ENCODE measurements at places on chromosomes 11 and 22.

DNA sequence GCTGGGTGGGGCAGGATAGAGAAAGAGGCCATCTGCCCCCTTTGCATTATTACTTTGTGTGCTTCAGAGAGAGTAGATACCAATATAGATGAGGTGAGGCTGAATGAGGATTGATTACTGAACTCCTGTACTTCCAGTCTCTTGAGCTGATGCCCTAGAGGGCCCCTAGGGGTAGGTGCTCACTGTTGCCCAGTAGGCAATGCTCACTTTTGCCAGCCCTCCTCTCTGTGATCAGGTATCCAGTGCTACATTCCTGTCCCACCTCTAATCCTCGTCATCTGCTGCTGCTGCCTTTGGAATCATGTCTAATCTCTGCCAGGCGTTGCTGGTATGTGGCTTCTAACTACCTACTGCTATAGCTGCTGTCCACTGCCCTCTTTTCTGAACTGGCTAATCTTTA, 57.2 kb downstream of the CCDC83 start:
- no peak for DNase-seq

GRCh38 chr11:111982019-111982464, 43.2 kb upstream of the DLAT start:
- DNase-seq: peak; percentile 45

DNA sequence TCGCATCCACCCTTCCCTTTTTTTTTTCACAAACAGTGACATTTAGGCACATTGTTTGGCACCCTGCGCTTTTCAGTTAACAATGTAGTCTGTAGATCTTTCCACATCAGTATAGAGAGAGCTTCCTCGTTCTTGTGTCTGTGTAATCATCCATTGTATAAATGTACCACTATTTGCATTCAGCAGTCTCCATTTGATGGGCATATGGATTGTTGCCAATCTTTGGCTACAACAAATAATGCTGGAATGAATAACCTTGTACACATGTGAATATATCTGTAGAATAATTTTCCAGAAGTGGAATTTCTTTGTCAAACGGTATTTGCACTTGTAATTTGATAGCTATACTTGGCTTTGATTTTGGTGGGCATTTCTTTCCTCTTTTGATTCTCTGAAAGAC, 17.1 kb downstream of the MPEG1 start:
- DNase-seq: no peak

GRCh38 chr22:40056559-40056958, 61.8 kb downstream of the FAM83F start:
- DNase-seq: no peak

GRCh38 chr11:42576318-42576717, 735.5 kb upstream of the API5 start:
- no peak for DNase-seq

DNA sequence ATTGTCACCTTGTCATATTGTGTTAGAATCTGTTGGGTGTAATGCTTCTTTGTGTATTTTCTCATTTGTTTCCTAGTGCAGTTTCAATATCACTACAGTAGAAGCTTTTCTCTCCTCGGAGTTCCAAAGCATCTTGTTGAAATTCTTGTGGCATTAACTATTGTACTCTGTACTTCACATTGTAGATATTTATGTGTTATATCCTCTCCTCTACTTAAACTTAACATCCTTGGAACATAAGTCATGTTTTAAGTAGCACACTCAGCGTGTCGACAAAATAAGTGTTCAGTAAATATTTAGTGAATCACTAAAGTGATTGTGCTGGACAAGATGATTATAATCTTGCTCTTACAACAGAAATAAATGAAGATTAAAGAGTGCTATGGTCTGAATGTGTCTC, 201.7 kb downstream of the ARHGAP42 start:
- no peak for DNase-seq

DNA sequence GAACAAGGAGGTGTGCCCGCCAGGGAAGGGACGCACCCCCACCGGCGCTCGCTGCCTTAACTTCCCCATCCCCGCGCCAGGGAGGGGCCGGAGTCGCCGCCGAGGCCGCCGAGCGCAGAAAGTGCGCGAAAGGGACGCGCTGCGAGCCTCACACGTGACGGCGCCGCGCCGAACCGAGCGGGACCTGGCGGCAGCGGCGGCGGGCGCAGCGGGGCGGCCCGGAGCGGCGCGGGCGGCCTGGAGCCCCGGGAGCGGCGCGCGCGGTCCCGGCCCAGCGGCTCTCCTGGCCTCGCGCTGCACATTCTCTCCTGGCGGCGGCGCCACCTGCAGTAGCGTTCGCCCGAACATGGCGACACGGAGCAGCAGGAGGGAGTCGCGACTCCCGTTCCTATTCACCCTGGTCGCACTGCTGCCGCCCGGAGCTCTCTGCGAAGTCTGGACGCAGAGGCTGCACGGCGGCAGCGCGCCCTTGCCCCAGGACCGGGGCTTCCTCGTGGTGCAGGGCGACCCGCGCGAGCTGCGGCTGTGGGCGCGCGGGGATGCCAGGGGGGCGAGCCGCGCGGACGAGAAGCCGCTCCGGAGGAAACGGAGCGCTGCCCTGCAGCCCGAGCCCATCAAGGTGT, at the start of gene SORL1:
Gene SORL1 (plus strand): TSS at position 329 of the 623 bp plus-strand sequence. CDS start 18 bp downstream, at position 347.
- DNase-seq: peak; percentile 83

DNA sequence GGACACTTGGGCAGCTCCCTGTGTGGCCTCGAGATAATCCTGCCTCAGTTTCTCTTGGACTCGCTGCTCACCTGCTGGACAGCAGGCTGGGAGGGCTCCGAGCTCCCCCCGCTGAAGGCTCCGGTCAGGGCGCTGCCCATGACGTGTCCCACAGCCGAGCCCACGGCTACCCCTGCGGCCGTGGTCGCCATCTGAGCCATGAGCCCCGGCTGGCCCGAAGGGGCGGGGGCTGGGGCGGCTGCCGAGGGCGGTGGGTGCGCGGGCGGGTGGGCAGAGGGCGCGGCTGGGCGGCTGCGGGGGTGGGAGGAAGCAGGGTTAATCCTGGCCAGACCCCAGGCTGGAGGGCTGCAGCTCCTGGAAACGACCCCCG, 484 bp downstream of the CHCHD10 start:
- DNase-seq: no peak

- peak; percentile 66 for DNase-seq
Observed at GRCh38 chr11:13668957-13669521, 571 bp downstream of the FAR1 start.

DNA sequence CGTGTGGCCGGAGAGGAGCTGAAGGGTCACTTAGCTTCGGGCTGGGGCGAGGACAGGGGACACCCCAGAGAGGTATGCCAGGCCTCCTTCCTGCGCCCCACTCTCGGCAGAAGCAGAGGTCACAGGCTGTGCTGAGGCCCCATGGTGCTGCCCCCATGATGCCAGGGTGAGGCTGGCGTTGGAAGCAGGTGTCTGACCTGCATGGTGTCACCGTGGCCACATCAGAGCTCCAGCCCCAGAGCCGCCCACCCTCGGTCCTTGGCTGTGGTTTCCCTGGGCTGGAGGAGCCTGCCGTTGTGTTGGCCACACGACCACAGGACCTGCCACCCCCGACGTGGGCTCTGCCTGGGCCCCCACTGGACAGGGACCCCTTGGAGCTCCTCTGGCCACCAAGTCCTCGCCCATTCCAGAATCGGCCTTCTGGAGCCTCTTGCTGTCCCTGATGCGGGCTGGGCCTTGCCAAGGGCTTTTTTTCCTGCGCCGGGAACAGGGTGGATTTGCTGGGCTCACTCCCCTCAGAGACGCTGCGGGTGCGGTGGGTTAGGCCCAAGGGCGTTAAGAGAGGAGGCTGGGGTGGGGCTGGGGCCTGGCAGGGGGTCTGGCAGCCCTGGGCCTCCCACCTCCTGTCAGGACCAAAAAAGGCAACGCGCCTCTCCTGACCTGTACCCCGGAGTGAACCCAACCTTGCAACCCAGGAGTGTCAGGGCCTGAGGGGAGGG, 8.2 kb upstream of the TSSC4 start:
- no peak for DNase-seq

GRCh38 chr11:133107136-133107535, 425.2 kb downstream of the OPCML start:
- no peak for DNase-seq

DNA sequence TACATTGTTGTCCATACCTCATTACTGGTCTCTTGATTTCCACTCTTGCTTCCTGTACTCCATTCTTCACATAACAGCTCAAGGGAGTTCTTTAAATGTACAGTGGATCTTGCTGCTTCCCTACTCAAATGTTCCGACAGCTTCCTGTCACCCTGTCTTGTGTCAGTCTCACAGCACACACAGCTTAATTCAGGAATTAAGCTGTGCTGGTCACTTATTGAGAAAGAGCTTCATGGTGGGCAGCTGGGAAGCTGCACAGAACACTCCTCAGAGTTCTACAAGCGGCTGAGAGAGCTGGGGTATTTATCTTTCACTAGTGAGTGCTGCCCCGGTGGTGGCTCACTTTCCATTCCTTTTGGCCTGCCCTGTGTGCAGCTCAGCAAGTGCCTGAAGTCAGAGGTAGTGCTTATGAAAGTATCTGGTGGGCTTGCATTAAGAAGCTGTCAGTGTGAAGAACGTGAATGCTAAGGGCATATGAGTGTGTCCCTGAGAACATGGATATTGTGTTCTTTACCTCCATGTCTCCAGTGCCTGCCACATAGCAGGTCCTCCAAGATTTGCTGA, 48.7 kb downstream of the KCNQ1OT1 start:
- DNase-seq: no peak

GRCh38 chr11:95650276-95650675, 139.3 kb downstream of the FAM76B start:
- no peak for DNase-seq

- DNase-seq: no peak
Observed at GRCh38 chr22:42863349-42863961, 6.4 kb upstream of the ARFGAP3 start.

DNA sequence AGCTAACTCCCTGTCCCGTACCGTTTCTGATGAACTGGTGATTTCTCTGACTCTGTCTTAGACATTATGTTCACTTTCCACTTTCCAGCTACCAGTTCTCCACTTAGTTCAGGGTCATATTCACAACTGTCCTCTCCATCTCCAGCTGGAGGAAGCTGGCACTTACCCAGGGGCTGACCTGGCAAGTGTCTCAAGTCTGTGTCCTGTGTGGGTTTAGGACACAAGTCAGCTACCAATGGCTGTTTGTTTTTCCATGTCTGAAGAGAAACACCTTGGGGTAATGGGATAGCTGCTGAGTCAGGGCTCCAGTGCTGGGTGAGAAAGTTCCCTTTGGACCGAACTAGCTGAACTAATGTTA, 134.4 kb downstream of the CSNK2A3 start:
- no peak for DNase-seq

DNA sequence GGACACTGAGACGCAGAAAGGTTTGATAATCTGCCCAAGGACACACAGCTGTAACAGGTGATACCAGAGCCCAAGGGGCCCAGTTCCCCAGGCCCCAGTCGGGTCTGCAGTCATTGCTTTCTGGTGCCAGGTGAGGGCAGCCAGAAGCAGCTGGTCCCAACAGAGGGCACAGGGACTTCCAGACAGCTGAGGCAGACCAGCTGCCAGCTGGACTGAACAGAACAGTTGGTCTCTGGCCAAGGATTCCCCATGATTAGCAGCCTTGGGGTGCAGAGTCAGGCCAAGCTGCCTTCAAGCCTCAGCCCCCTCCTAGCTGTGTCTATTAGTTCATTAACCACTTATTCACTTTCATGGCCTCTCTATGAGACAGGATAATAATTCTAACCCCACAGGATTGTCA, 105.6 kb downstream of the RRAS2 start:
- no peak for DNase-seq

DNA sequence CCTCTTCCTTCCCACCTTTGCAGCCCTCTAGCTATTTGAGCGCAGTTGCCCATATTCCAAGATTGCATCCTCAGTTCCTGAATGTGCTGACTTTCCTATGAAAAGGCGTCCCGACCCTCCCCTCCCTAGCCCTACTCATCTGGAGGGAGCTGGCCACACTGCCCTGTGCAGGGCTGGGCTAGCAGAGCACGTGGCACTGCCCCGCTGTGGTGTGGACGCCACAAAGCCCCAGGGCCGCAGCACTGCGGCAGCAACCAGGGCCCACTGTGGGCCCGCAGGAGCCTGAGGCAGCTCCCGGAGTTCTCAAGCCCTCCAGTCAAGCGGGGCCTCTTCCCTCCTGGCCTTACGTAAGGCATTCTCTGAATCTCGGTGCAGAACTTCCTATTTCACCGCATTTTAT, 27.6 kb downstream of the B3GAT1 start:
- DNase-seq: no peak

GRCh38 chr22:44261164-44261860, 51.4 kb downstream of the SHISAL1 start:
- peak; percentile 13 for DNase-seq

GRCh38 chr11:77806993-77807392, 13.5 kb downstream of the RSF1 start:
- no peak for DNase-seq

DNA sequence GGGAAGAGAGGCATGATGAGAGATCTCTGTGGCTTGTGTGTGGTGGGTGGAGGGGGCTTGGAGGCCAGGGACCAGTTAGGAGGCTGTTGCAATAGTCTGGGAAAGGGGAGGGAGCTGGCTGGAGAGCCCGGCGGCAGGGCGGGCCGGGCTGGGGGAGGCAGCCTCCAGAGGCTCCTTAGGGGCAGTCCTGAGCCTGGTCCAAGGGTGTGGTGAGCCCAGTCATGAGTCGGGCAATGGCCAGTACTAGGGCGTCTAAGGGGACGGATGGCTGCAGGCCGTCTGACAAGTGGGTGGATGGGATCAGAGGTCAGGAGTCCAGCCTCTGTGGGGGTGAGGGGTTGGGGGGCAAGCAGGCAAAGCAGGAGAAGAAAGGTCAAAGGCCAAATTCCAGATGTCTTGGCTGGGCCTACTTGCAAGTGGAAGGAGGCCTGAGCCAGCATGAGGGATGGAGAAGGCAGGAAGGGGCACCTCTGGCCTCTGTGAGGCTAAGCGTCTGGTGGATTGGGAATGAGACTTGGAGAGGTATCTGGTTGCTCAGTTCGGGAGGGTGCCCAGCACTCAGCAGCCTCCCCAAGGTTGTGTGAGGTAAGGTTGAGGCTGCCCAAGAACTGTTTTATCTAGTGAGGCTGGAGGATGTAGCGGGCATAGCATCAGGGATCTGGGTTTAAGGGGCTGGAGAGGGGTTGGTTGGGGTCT, 6.0 kb upstream of the CD248 start:
- no peak for DNase-seq

GRCh38 chr11:33842236-33842915, 49.5 kb downstream of the LMO2 start:
- no peak for DNase-seq

DNA sequence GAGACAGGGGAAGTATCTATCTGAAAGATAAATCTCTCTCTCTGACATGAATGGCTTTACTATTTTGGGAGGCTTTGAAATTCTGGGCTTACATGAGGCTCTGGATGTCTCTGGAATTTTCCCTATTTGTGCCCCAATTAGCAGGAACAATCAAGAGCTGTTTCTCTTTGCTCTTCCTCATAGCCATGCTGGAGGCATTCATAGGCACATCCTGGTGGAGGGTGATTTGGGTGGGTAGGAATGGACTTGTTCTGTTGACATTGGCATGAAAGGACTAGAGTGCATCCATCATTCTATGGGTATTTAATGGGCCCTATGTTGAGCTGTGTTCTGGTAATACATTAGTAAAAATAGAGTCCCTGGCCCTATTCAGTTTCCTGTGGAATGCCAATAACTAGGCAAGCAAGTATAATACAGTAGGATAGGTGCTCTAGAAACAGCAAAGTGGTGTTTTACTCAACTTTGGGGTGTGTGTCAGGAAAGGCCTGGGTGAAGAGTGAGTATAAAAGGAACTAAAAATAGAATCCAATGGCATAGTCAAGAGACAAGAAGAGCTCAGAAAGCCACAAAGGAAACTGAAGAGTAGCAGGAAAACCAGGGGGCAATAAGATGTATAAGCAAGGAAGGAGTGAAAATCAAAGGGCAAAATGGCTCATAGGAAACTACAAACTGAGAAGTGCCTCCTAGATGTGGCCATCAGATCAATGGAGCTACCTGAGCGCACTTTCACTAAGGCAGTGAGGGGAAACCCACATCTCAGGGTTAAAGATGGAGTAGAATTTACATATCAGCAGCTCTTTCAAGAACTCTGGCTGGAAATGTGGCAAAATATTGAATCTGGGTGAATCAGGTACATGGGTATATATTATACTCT, 45.0 kb downstream of the CWC15 start:
- DNase-seq: no peak
